Nucleus accumbens (tissue), 56 donors: ENCODE measurements at places on chromosomes 16 and 17.

GRCh38 chr17:14316126-14316832, 15.4 kb downstream of the HS3ST3B1 start:
- DNase-seq = no peak

GRCh38 chr16:12535535-12536411, 267.9 kb downstream of the CPPED1 start:
- no peak for DNase-seq

- DNase-seq = no peak
These were observed 29.1 kb downstream of the STAT3 start for GRCh38 chr17:42359133-42359532.

DNA sequence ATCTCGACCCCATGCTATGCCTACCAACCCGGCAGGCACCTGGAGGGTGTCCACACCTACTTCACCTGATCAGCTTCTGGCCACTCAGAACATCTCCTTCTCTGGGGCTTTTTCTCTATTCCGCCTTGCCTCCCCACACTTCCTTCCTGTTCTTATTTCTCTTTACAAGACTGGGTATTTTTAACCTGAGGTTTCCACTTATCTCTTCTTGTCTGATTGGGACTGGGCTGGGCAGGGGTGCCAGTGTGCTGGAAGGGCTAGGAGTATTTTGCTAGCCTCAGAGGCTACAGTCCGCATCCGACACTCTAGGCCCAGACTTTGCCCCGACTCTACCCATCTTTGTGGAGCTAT, 26.2 kb upstream of the ZNF652 start:
- no peak for DNase-seq

DNA sequence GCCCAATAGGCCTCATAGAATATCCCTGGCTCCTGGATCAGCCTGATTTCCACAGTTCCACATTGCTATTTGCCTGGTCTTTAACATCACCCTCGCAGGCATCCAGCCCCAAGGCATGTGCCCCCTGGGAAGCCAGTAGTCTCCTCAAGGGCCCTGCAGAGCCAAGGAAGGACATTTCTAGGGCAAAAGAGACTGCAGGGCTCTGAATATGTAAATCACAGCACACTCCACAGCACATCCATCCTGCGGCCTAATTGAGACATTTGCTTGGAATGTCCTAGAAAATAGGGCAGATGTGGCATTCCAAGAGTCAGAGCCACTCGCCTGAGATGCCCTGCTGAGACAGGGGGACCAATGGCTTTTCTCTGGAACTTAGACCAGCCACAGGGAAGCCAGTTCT, 11.4 kb upstream of the C16orf78 start:
- no peak for DNase-seq

DNA sequence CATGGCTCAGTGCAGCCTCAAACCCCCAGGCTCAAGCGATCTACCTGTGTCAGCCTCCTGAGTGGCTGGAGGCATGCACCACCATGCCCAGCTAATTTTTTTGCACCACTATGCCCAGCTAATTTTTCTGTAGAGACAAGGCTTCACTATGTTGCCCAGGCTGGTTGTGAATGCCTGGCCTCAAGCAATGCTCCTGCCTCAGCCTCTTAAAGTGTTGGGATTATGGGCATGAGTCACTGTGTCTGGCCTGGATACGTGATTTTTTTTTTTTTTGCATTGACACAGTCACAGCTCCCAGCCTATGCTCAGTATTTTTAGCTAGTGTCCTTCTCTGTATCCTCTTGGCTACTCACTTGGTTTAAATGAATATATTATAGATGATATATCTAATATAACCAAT, 377.0 kb upstream of the TNRC6C start:
- DNase-seq = no peak

DNA sequence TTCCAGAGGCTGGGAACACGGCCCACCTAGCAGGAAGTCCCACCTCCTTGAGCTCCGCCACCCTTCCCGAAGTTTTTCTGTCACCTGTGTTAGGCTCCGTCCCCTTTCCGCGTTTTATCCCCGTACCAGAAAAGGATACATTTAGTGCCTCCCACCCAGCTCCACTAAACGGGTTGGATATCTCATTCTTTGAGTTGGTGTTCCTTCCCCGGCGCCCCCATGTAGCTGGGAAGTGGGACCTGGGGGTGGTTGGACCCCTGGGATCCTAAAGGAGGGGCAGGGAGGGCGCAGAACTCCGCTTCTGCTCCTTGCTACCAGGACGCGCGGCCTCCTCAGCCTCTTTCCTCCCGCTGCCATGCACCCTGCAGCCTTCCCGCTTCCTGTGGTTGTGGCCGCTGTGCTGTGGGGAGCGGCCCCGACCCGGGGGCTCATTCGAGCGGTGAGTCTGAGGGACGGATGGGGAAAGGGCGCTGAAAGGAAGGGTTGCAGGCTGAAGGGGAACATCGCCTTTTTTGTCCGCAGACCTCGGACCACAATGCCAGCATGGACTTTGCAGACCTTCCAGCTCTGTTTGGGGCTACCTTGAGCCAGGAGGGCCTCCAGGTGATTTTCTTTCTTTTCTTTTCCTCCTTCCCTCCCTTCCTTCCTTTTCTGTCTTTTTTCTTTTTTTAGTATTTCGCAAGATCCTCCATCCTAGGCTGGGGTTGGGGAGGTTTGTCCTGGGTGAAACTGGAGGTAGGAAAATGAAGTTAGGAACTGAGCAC, 669 bp downstream of the RNF167 start:
- no peak for DNase-seq

- DNase-seq = no peak
These were observed 79.5 kb upstream of the DNAJA2 start for GRCh38 chr16:47052666-47053640.

GRCh38 chr17:42116705-42117396, 4.3 kb downstream of the KAT2A start:
- DNase-seq = peak; percentile 40

DNA sequence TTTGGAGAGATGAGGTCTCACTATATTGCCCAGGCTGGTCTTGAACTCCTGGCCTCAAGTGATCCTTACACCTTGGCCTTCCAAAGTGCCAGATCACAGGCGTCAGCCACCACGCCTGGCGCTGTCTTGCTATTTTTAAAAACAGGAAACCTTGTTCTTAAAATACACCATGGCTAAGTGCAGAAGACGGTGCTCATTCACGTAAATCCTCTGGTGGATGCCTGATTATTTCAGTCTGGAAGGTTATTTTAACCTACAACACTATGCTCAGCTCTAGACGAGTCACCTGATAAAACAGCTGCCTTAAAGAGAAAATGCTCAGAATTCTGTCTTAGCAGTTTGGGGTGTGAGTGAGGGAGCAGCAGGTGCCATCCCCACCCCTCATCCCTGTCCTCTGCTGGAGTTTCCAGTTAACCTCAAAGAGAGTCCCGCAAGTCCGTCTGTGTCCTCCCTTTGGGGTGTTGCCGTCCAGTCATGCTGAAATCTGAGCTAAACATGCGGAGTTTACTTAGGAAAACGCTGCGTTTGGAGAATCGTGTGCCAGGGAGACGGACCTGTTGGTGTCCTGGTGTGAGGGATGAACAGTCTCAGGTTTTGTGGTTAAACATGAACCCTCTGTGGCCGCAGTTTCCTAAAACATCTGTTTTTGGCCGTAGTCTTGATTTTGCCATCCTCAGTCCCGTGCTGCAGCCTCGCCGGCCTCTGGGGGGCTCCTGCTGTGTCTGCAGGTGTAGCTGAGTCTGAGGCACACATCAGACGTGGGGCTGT, 17.1 kb downstream of the SPG7 start:
- DNase-seq = no peak

GRCh38 chr16:49932946-49933345, 77.0 kb upstream of the ZNF423 start:
- DNase-seq = no peak

DNA sequence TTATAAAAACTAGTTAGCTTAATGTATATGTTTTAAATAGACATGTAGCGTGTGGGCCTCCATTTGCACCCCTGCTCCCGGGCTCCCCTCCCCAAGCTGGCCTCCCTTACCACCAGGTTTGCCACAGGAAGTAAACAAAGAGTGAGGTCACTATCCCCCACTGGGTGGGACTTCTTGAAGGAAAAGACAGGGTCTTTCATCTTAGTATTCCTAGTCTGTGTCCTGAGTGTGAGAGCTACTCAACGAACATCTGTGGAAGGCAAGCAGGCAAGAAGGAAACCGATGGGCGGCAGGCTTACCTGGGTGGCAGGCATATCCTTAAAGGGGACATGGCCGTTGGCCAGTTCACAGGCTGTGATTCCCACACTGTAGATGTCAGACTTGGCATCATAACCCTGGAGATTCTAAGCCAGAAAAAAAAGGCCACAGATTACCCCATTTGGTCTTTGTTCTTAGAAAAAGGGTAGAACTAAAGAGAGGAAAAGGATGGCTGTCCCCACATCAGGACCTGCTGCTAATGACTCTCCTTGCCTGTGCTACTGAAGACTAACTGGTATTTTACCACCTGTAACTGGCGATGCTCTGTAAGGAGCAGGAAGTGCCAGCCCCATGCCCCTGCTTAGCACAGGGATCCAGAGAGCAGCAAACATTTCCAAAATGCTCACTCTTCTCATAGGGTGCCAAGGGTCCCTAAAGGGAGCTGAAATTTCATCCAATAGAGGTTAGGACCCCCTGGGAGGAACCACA, 6.6 kb upstream of the LIMD2 start:
- DNase-seq = no peak

DNA sequence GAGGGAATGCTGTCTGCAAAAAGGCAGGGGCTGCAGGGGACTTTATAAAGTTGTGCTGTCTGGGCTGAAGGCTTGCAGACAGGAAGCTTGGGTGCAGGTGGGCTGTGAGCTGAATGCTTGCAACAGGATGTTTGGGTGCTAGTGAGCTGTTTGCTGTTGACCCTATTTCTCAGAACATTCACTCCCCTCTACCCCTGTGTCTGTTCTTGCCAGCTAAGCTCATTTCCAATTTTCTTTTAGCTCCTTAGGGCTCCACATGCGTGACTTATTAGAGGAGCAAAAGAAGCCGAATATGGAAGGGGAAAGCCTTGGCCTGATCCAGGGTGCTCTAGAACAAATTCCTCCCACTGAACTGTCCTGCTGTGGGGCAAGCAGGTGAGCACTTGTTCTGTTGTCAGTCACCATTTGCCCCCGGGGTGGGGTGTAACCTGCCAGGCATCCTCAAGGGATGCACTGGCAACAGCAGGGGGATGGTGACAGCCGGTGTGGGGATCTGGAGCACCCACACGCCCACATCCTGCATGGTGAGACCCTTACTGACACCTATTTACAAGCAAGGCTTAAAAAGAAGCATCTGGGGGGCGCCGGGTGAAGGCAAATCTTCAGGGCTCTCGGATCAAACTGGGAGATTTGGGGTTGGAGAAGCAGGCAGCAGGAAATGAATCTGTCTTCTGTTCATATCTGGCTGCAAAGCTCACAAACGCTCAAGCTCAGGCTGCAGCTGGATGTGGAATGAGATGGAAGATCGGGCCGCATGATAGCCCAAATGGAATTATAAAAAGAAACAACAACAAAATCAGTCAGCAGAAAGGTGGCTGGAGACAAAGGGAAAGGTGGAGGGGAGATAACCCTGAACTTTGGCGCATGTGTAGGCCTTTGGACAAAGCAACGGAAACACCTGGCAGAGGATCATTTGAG, 21.1 kb upstream of the NUP93 start:
- DNase-seq = no peak

DNA sequence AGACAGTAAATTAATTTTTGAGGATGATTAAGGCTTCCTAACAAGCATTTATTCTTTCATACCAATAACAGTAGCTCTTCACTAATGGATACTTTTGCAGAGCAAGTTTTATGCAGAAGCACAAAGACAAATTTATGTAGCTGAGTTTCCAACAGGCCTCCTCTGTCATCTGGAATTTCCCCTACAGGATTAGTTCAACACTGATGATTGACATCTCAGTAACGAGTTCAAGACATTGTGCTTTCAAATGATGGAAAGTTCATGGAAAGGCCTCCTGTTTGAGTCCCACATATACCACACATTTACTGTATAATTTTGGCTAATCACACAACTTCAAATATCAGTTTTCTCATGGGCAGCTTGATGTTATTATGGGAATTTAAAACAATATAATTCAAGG, 40.6 kb downstream of the ABCA10 start:
- no peak for DNase-seq

GRCh38 chr16:78034530-78034929, 12.2 kb downstream of the CLEC3A start:
- no peak for DNase-seq

DNA sequence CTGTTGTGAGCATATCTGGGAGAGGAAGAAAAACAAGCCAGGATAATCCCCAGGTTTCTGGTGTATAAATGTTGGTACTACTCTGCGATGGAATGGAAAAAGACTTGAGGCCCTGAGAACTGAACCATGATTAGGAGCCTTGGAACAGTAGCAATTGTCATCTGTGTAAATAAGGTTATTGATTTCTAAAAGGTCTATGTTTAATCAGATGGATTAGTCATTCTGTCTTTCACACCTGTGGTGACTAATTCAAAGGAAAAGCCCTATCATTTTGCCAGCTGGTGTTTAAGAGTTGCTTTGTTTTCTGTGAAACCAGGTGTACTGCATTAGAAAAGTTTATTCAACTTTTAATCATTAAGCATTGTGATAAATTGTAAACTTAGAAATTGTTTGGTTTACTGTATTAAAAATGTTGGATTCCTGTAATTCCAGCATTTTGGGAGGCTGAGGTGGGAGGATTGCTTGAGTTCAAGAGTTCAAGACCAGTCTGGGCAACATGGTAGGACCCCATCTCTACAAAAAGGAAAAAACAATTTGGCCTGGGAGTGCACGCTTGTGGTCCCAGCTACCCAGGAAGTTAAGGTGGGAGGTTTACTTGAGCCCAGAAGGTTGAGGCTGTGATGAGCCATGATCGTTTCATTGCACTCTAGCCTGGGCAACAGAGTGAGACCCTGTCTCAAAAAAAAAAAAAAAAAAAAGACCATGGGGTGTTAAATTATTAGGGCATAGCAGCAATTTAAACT, 29.0 kb upstream of the KPNB1 start:
- DNase-seq = no peak

GRCh38 chr17:48816774-48817590, at the start of gene TTLL6:
Gene TTLL6, minus strand, starts transcription at chr17:48817229. Its CDS starts 157 bp downstream, at chr17:48817072.
- peak; percentile 20 for DNase-seq

DNA sequence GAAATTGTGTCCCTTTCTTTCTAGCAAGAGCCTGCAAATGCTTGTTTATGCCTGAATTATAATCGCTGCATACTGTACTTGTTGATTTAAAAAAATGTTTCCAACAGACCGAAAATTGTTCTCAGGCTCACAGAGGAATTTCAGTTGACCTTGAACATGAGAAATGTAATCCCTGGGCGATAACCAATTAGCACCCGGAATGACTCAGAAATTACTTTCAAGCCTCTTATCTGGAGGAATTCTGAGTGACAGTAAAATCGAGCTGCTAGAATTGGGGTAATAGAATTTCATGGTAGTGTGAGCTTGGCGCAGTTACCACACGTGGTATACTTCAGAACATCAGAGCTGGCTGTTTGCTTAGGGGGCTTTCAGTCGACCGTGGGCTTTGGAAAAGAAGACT, 139.1 kb upstream of the CACNG3 start:
- DNase-seq = no peak

GRCh38 chr16:85750827-85751697, at the start of gene C16orf74:
Gene C16orf74, minus strand, starts transcription at chr16:85751096. Its CDS starts 15,879 bp downstream, at chr16:85735217.
- no peak for DNase-seq

DNA sequence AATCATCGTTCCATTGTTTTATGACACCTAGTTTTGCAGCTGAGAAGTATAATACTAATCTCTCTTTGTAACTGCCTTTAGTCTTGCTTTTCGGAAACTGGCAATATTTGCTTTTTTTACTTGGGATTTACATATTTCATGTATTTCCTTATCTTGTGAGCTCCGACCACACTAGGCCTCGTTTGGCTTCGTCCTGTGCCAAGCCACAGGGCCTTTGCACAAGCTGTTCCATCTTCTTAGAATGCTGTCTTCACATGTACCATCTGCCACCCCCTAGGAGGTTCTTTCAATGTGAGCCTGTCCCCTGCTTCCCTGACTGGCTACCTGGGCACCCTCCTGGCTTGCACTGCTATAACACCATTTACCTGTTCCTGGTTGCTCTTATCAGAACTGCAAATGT, 77.2 kb downstream of the SHISA6 start:
- DNase-seq = no peak
